ENCODE measurements at places on chromosomes 7 and 10.
A peak's percentile ranks its signal among the peaks of the same experiment; 100 is the strongest.

- no peak for DNase-seq
Measured at GRCh38 chr7:18655912-18656311, 160.4 kb downstream of the HDAC9 start.

DNA sequence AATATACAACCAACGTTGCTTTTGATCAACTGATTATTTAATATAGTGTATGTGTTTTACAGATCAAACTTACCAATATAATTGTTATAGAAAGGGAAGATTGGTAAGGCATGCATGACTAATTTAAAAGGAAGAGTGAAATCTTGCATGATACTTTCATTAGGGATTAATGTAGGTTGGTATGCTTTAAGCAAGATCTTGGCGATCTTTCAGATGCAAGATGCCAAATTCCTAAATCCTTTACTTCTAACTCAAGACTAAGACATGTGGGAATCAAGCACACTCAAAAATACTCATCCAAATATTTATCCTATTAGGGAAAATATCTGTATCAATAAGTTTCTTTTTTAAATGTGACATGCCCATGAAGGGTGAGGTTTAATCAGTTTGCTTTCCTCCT lies 321.4 kb upstream of the MEOX2 start:
- no peak for DNase-seq

- peak; percentile 78 for DNase-seq
Measured at GRCh38 chr10:59831658-59832503, 74.5 kb downstream of the CCDC6 start.

DNA sequence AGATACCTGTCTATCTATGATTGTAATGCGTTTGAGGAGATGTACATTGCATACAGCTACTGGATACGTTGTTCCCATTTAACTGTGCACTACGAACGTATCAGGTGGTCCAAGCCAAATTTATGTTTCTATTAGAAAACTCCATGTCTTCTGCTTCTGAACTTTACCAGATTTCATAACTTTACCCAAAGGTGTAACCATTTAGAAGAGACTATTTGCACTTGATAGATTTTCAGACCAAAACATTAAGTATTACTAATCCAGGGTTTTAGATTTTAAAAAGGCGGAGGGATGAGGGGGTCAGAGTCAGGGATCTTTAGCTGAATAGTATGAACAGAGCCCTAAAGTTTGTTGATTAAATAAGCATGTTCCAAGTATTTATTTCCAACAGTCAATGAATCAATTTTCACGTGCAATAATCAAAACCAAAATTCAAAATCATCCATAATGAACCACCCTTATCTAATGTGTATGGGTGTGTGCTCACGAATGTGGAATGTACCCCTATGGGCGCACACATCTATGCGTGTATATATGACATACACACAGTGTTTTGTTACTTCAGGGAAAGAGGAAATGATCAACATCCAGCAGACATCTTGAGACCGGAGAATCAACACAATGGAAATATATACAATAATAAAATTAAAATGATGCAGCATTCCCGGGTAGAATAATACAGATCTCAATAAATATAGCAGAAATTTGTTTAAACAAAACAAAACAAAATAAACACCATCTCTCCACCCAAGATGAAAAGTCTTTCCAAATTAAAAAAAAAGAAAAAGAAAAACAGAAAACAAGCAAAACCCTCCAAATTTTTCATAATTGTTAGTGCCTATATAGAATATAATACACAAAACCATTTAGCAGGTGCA lies 3.4 kb downstream of the FEZF1 start:
- no peak for DNase-seq

DNA sequence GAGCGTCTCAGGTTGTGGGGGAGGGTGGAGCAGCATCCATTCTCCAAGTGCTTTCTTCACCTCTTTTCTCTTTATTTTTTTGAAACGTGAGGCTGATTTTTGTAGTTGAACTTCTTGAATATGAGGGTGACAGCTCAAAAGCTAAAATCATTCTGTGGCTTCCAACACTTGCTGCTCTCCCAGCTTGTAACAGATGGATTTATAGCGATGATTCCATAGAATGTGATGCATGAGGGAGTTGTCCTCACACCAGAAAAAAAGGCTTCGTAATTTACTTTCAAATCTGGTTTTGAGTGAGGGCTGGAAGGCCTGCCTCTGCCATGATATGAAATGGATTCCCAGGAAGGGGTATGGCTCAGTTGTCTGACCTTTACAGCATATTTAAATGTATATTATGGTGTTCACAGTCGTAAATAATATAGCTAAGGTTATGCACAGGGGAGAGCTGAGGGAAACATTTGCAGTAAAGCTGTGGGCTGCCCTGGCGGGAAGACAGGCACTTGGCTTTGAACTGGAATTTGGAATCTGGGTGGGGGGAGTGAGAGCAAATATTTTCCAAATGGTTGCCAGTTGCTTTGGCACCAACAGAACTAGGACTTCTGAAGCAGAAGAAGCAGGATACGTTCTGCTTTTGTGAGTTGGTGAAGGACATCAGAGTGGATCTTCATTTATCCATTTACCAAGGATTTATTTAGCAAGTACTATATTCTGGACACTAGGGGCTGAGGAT lies 166.7 kb downstream of the SORCS3 start:
- DNase-seq = no peak

- peak; percentile 8 for DNase-seq
Measured at GRCh38 chr7:27374958-27375841, 132.6 kb downstream of the EVX1 start.

GRCh38 chr10:113612154-113612553 lies 51.7 kb downstream of the NRAP start:
- DNase-seq = no peak

DNA sequence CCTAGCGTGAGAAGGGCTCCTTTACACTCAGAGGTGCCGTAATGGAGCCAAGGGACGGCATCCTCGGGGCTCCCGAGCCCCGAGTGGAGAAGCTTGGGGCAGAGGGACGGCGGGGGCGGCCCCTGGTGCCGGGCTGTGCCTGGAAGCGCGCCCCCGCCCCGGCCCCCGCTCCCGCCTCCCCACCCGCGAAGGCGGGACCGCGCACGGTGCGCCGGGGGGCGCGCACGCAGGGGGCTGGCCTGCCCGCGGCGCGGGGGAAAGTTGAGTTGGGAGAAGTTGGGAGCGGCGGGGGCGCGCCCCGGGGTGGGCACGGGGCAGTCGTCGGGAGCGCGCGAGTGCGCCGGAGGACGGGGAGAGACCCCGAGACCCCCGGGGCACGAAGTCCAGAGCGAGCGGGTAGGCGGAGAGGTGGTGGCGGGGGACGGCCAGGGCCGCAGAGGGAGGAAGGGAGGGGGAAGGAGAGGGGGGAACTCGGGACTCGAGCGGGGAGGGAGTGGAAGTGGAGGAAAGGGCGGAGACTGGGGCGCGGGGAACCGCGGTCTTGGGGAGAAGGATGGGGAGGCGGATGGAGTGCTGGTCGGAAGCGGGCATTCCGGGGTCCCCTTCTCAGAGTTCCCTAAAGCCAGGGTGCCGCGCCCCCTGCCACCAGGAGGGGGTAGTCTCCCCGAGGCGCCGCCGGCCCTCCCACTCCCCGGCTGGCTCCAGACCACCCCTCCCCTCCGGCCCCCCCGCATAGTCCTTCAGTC lies at the start of gene SLC4A2:
SLC4A2 (plus strand) TSS at position 223 of the 746 bp plus-strand sequence. CDS start 2,399 bp downstream, outside the sequence.
- peak; percentile 64 for DNase-seq

DNA sequence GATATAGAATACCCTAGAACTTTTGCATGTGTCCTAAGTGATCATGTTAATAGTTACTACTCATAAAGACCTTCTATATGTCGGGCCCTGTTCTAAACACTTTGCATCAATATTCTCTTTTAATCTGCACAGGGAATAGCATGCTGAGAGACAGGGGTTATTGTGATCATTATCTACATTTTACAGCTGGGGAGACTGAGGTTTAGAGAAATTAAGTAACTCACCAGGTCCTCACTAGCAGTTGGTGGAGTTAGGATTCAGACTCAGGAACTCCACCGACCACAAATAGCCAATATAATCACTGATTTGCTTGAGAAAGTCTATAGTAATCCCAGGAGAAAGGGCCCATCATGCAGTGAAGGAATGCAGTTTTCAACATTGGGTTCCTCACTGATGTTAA lies 111.2 kb upstream of the ADO start:
- no peak for DNase-seq

DNA sequence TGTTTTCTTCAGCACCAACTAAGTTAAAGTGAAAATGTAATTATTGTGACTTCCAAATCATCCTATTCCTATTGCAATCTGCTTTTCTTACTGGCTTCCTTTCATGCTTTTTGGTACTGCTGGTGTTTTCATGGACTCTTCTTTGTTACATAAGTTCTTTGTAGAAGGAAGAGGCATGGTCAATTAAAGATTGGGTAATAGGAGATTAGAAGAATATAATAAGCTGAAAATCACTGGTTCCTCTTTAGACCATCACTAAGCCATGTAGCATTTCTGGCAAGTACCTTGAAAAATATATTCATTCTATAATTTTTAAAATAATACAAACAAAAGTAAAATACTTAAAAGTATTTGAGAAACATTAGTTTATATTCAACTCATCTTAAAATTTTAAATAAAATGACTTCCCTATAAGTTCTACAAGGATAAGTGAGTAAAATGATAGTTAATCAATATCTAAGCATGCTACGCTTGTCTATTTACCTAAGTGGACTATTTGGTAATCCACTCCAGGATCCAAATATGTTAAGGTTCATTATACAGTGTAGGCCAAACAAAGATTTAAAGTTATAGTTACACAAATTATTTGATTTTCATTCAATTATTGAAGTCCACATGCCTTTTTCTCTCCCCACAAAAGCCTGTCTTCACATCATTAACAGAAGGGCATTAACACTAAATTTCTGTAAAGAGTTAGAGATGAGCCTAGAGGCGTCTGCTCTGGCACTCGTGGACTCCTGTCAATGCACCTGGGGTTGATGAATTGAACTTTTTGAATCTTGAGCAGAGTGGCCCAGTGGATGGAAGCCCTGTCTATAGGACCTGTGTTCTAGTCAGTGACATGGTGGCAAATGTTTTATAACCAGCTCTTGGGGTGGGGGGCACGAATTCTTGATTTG lies 408.1 kb downstream of the INHBA start:
- DNase-seq = no peak

GRCh38 chr10:89147256-89147655 lies 59.9 kb downstream of the CH25H start:
- DNase-seq = no peak

DNA sequence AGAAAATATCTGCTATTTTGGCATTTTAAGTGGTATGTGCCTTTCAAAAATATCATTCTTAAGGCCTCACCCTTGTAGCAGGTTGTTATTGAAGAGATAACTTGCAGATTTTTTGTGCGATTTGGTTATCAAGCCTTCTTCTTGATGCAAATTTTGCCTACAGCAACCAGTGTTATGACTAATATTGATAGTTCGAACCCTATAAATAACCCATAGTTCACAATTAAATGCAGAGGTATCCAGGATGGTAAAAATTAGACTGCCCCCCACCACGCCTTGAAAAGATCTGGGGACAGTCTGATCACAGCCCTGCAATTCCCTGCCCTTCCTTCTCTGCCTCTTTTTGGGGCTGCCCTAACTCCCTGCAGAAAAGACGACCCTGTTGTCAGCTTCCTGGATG lies 28.4 kb upstream of the RAPGEF5 start:
- no peak for DNase-seq

DNA sequence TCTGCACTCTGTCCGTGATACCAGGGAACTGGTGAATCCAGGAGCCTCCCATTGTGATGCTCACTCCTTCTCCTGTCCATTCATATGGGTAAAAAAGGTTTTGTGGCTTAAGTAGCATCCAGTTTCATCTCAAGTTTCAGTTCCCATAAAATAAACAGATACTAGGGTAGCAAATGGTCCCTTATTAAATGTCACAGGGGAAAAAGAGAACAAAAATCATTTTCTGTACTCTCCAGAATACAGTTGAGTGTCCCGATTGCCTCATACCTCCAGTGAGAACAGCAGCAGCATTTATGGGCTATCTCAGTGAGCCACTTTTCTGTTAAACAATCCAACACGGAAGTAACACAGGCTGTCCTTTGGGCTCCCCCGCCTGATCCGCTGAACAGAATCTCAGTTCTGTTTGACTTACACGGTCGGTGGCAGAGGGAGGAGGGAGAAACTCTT lies 179.6 kb downstream of the CELF2 start:
- no peak for DNase-seq

DNA sequence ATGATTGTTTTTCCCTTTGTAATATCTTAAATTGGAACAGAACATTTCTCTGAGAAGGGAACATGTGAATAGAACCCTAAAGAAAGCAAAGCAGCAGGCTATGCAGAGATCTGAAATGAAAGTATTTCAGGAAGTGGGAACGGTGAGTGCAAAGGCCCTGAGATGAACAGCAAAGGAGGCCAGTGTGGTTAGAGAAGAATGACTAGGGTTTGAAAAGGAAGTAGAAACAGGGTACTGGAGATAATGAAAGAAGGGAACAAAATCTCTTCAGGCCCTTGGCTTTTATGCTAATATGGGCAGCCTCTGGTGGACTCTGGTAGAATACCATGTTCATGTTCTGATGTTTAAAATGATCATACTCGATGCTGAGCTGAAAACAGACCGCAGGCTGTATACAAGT lies 22.2 kb downstream of the ARHGAP21 start:
- peak; percentile 57 for DNase-seq

DNA sequence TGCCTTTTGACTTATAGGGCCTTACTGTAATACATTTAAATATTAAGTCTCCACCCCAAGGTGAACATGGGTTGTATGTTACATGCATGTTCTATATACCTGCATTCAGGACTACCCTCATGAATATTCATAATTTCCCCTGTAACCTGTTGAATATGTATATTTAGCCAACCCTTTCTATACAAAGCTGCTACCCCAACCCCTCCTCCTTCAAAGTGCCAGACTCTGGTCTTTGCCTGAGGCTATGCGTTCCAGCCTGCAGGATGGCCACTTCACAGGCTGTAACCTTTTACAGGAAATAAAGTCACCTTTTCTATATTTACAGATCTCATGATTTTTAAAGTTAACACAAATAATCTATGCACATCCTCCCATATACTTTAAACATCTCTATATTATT lies 10.1 kb upstream of the UNC5B start:
- no peak for DNase-seq

- DNase-seq = no peak
Measured at GRCh38 chr10:82883603-82884002, 1008.6 kb downstream of the NRG3 start.

GRCh38 chr7:101941481-101942383 lies 124.3 kb downstream of the CUX1 start:
- no peak for DNase-seq

DNA sequence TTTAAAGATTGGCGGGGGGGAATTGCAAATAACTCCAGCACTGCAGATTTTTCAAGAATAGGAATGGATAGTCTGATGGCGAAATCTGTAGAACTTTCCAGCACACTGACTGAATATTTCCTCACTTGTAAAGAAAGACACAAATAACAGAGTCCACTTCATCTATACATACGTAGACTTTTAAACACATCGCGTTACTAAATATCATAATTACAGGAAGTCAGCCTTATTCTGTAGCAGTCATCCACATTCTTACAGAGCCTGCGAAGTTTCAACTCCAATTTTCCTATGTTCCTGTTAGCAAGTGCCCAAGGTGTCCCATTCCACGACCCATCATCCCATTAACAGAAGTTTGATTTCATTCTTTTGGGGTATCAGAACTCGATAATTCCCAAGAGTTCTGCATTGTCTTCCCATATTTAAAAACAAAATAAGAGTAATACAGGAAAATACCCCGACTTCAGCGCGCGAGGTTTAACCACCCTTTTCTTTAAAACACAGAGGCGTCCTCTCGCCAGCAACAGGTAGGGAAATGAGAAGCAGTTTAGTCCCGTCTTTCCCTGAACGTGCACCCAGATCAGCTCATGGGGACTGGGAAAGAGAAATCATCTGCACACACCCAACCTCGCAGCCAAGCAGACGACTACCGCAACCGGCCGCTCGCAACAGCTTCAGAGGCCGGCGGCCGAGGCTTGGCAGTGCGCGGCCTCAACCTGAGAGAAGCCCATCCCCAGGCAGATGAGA lies 880 bp downstream of the HERC4 start:
- peak; percentile 53 for DNase-seq
